ENCODE measurements at places on chromosomes 2 and 18. TPM values are rescaled to one million over a fixed set of nuclear protein-coding genes. Genes with fewer than 3 reads are reported as not detected.

- DNase-seq, result no peak
Measured at GRCh38 chr2:101781791-101782426, 84.4 kb downstream of the MAP4K4 start.

DNA sequence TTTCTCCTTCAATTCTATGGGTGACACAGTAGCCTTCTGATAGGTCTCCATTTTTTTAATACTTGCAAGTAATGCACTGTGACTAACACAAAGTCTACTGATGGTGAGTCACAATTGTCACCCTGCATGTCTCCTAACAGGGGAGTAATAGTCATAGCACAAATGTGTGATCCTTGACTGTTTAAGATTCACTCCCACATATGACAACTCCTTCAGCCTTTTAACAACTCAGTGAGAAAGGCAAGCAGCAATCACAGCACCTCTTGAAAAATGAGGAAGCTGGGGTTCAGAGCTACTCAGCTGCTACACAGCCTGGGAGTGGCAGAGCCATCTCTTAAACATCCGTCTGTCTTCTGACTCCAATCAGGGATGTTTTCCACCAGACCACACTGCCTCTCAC lies 63.8 kb downstream of the EHD3 start:
- peak; percentile 84 for DNase-seq

GRCh38 chr18:47800248-47800647 lies 130.2 kb downstream of the SMAD2 start:
- no peak for DNase-seq

DNA sequence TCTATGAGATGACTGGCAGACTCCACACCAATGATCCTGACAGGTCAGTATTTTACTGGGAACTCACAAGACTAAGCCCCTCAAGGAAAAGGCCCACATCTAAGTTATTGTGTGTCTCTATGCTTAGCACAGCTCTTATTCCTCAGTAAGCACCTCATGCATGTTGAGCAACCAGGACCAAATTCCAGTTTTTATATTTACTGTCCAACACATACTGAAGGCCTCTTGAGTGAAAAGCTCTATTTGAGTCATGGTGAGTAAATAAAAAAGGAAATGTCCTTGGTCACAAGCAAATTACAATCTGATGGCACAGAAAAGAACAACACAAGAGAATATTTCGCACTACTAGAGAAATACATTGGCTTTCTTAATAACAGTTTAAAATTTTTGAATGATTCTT lies 87.9 kb upstream of the ETAA1 start:
- DNase-seq, result no peak

The MYL1 gene
- not detected for total RNA-seq

- DNase-seq, result no peak
Measured at GRCh38 chr2:5791371-5791770, 99.2 kb downstream of the SOX11 start.

DNA sequence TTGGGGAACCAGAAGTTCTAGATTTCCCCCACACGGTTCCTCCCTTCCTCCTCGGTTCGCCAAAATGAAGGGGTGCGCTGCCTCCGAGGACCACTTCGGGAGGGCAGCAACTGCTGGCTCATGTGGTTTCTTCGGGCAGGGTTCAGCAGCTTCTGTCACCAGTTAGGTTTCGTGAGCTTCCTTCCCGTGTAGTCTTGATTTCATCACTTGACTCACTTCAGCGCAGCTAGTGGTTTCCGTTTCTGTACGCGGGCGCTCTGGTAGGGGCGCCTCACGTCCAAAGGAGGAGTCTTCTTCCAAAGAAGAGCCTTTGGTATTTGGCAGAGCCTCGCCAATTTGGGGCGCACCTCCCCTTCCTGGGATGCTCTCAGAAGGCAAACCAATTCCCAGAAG lies 485 bp upstream of the GALNT3 start:
- no peak for DNase-seq

GRCh38 chr2:160384791-160385190 lies 108.8 kb downstream of the RBMS1 start:
- DNase-seq, result no peak

GRCh38 chr18:66564236-66564635 lies 39.7 kb downstream of the CDH19 start:
- DNase-seq, result no peak

DNA sequence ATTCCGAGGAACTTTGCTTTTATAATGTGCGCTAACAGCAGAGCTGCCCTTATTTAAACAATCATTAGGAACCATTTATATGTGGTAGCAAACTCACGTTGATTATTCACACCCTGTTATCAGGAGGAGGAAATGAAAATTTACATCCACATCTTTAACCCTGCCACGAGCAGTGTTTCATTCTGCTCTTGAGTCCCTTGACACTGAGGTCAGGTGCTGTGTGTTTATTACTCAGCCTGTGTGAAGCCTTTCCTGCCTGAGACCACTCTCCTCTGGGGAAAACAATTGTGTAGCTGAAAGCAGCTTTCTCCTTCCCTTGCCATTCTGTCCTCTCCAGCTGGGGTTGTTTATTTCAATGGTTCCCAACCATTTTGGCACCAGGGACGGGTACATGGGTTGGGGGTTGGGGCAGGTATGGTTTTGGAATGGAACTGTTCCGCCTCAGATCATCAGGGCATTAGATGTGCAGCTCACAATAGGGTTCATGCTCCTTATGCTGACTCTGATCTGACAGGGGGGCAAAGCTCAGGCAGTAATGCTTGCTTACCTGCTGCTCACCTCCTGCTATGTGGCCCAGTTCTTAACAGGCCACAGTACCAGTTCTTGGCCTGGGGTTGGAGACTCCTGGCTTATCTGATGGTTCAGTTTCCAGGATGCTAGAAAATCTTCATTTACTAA lies 651.1 kb downstream of the TDRD15 start:
- DNase-seq, result no peak

The LRRC30 gene
- not detected for total RNA-seq

GRCh38 chr2:72676341-72677025 lies 149.3 kb downstream of the EXOC6B start:
- DNase-seq, result no peak

- DNase-seq, result no peak
Measured at GRCh38 chr2:12855508-12855907, 138.8 kb downstream of the TRIB2 start.

DNA sequence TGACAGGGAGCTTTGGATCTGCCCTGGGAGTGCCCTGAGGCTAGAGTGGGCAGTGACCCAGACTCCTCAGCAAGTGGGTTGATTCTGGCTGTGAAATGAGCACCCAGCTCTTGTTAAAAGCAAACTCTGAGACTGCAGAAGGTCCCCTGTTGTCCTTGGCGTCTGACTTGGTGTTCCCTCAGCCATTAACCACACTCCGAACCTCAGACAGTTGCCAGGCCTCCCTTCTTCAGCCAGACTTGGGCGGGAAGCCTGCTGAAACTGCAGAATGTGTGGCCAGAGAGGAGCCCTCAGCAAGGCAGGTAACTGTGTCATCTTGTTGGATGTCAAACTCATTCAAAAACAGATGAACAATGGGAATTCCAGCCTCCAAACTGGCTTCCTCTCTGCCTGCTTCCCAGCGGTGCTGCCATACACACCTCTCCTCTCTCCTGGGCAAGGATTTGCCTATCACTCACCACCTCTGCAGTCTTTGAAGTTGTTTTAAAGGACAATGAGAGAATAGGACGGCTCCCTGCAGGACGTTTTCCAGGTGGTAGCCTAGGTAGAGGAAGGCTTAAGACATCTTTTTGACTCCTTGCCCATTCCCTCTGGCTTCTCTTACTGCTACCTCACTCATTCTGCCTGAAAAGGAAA lies 38.9 kb upstream of the B3GNT2 start:
- no peak for DNase-seq

The CDH20 gene
- total RNA-seq, result not detected

DNA sequence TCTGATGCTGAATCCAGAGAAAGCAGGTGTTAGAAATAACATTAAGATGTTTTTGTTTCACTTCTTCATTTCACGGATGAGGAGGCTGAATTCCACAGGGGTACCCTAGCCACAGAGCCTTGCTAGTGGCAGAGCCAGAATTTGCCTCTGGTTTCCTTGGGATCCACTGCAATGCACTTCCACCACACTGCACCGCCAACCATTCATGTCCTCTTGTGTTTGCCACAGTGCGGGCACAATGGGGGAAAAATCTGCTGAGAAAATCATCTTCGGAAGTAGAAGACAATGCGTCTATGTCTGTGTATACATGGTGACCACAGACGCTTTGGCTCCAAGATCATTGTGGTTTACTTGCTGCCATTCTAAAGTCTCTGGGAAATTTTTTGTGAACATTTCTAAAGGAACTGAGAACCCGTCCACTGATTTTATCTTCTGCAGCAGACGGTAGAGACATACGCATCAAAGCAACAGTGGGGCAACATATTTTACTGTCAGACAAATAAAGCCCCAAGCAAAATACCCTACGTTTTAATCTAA lies 14.9 kb downstream of the ICOS start:
- DNase-seq, result no peak

- no peak for DNase-seq
Measured at GRCh38 chr2:240799033-240799820, 20.8 kb downstream of the KIF1A start.

DNA sequence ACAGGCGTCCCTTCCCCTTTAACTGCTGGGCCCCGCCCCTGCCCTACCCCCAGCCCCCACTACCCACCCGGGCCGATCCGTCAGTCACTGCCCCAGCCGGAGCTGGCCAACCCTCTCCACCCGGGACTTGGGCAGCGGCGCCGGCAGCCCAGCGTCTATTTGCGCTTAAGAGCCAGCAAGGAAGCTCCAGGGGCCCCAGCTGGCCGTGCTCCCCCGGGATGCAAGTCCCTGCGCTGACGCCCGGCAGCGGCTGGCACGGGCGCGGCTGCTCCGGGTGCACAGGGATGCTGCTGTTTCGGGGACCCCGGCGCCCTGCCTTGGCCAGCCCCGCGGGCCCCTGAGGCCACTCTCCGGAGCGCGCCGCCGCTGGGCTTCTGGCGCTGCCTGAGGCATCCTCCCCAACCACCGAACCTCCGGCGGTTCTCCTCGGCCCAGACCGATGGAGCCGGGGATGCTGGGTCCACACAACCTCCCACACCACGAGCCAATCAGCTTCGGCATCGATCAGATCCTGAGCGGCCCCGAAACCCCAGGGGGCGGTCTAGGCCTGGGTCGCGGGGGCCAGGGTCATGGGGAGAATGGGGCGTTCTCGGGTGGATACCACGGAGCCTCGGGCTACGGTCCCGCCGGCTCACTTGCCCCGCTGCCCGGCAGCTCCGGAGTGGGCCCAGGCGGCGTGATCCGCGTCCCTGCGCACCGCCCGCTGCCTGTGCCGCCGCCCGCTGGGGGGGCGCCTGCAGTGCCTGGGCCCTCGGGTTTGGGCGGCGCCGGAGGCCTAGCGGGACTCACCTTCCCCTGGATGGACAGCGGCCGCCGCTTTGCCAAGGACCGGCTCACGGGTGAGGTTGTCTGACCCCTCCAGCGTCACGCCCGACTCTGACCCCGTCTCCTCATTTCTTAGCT lies at the start of gene TLX2:
Gene TLX2 (plus strand): TSS at position 83 of the 903 bp plus-strand sequence. CDS start 357 bp downstream, at position 440.
- no peak for DNase-seq

- DNase-seq, result no peak
Measured at GRCh38 chr2:128734521-128735295, 416.0 kb upstream of the HS6ST1 start.

DNA sequence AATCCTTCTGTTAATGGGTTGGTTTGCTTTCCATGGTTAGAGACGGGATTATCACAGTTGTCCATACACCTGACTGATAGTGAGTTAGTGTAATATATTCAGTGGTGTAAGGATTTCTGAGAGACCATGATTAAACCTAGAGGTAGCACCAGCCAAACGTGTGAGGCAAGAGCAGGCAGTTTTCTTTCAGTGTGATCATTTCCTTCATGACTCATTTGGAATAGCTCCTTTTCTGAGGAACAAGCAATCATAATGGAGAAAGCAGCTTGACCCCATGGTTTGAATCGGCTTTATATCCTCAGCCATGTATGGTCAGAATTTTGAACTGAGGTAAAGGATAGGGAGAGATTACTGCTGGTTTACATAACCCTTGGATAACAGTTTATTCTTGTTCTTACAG lies 2.9 kb downstream of the MXD1 start:
- peak; percentile 65 for DNase-seq

Measured in NCI-H460 (cell line).